Activated T-cell treated with anti-CD3 and anti-CD28 coated beads for 4 hours (primary cell): ENCODE measurements at places on chromosomes 7 and 10.

- DNase-seq, result no peak
These were observed 440.4 kb downstream of the PLXNA4 start for GRCh38 chr7:132135746-132136385.

- DNase-seq, result no peak
These were observed 44.7 kb upstream of the CDK6 start for GRCh38 chr7:92881091-92881485.

- DNase-seq, result no peak
These were observed 103.8 kb downstream of the XRCC2 start for GRCh38 chr7:152572101-152572500.

DNA sequence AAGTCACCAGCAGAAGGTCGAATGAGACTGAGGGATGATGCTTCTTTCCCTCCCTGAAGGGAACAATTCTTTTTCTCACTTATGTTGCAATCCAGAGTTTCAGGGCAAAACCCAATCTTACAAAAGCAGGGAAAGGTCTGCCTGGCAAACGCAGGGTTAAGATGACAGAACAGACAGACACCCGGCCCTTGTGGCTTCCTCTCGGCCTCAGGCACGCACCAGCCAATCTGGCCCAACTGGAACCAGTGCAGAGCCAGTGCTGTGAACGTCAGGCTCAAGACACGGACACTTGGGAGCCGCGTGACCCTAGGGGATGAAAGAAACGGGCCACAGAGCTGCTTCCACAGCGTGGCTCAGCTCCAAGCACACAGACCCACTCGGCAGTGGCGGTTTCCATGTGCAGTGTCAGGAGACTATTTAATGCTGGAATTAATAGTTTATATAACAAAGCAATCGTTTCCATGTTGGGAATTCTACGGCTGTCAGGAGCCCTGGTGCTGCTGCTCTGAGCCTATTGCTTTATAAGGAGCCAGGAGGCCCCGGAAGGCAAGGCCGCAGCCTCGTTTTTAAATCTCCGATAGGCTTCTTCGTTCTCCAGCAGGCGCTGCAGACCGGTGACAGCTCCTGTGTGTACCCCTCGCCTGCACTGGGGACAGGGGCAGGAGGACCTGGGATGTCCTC, 198.4 kb downstream of the DIP2C start:
- no peak for DNase-seq

- no peak for DNase-seq
These were observed 97.5 kb downstream of the UNCX start for GRCh38 chr7:1329966-1330800.

- DNase-seq, result no peak
These were observed 22.7 kb upstream of the TMEM254 start for GRCh38 chr10:80055760-80056159.

DNA sequence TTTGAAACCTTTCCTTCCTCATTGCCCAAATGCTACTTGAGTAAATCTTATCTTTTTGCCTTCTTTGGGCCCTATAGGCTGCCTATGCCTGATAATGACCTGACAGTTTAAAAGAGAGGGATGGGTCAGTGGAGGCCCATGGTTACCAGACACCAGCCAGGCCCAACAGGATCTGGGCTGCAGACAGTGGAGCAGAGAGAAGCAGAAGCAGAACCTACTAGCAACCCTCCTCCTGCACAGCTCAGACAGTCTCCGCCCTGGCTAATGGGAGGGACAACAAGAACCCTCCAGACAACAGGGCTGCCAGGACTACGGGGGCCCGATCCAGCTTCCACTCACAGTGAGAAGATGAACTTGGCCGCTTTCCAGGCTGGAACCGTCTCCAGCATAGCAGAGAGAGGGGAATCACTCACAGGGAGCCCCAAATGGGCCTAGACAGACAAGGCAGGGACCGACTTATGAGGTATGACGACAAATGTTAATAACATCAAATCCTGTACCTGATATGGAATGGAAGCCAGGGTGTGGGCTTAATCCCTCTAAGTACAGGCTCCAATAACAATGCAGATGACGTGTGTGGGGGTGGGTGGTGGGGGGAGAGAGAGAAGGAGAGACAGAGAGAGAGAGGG, 31.7 kb upstream of the DGKI start:
- no peak for DNase-seq

DNA sequence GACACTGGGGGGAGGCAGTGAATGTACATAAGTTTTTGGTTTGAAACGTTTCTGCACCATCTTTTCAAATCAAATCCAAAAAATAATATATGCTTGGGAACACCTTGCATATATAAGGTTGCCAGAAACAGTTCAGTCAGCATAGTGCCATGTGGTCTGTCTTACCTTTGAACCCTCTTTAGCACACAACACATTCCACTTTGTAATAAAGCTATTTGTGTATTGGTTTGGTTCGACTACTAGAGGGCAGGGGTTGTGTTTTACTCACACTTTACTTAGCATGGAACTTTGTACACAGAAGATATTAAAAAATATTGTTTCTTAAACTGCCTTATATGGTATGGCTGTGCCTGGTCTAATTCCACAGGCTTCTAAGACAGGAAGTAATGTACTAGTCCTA, 43.2 kb downstream of the ALDH18A1 start:
- DNase-seq, result no peak
